ENCODE measurements at places on chromosomes 1 and 21.

GRCh38 chr1:118960026-118960561, 28.0 kb downstream of the TBX15 start:
- DNase-seq, result no peak

DNA sequence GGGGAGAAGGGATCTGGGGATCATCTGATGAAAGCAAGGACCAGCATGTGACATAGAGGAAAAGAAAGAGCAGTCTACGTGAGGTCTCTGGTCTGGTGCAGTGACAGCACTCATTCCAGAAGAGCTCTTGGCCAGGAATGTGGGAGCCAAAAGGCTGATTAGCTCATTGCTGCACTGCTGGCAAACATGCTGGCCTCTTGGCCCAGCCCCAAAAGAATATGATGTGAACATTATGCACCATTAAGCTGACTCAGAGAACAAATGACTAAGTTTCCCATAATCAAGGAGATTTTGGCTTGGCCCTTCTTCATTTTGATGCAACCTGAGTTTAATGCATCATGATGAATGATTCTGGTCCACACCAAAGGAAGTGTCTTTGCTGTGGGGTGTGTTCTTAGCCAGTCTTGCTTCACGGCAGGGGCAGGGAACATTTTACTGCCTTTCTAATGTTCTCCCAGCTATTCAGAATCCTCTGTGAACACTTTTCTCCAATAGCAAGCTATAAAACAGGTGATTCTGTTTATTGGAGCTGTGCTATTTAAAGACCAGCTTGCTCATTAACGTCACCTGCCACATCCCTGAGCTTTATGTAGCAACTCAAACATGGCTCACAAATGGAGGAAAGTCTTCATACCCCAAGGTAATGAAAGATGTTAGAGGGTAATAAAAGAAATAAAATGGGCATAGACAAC, 55.1 kb downstream of the PCBP3 start:
- DNase-seq, result no peak

- no peak for DNase-seq
These were observed 60.6 kb downstream of the EVA1C start for GRCh38 chr21:32472890-32473765.

- no peak for DNase-seq
These were observed 19.7 kb upstream of the CCDC27 start for GRCh38 chr1:3732434-3733093.

GRCh38 chr1:23904748-23905357, 8.3 kb downstream of the CNR2 start:
- DNase-seq, result no peak

GRCh38 chr1:44048532-44049215, 17.4 kb upstream of the SLC6A9 start:
- DNase-seq, result no peak

- DNase-seq, result no peak
These were observed 35.4 kb downstream of the ACOT7 start for GRCh38 chr1:6358144-6358624.

GRCh38 chr1:218996362-218996761, 177.3 kb upstream of the LYPLAL1 start:
- no peak for DNase-seq

- no peak for DNase-seq
These were observed 133.9 kb upstream of the B3GALT2 start for GRCh38 chr1:193320270-193320669.

- no peak for DNase-seq
These were observed 16.1 kb upstream of the AQP10 start for GRCh38 chr1:154304664-154305337.

DNA sequence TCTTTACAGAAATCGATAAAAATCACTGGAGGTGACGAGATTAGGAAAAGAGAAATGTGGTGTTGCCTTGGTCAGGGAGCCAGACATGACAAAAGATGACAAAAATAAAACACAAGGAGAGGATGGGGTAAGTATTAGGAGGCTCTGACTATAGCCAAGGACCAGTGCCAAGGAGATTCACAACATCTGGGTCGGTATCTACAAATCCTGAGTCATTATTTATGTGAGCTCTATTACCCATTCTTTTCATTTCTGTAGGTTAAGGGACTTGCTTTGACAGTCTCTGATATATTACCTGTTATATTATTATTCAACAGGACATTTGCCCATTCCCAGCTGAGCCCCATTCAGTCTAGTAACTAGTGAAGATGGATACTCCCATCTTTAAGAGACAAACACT, 120.8 kb downstream of the TYW3 start:
- DNase-seq, result no peak

DNA sequence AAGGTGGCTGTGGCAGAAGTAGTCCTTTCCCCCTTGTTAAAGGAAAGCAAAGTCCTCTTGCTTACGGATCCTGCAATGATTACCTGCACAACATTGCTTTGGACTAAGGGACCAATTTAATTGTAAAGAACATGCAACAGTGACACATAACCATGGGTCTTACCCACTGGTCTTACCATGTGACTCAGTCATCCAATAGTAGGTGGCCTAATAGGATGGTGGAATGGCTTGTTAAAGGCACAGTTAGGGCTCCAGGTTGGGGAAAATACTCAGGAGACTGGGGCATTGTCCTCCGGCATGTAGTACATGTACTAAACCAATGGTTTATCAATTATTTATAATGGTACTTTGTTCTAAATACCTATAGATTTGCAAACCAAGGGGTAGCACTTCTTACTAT, 2.1 kb upstream of the YIPF1 start:
- no peak for DNase-seq

DNA sequence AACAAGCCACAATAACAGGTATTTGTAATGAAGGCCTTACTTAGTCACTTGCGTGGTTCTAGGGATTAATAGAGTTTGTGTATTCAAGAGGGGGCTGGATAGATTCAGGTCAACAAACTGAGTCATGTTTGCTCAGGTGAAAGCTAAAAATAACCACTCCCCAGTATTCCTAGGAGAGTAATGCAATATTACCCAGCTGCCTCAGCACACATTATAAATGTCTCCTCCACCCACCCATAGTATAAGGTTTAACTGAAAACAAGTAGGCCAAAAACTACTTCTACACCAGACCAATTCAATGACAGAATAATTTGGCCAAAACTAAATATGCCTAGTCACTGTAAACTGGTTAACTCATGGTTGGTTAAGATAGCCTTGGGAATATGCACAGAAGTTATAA, 34.4 kb downstream of the WLS start:
- no peak for DNase-seq

DNA sequence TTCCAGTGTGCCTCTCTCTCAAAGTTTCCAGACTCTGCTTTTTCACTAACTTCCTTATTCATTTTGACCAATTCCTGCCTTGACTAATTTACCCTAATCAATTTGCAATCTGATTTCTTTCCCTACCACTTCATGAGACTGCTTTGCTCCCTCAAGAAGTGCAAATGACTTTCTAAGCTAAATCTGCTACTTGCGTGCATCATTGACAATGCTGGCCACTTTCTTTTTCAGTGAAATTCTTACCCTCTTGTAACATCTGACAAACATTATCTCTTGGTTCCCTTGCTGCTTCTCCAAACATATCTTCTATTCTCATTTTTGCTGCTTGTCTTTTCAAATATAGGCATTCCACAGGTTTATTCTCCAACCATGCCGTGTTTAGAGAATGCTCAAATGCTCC, 659.9 kb downstream of the USP25 start:
- no peak for DNase-seq

- no peak for DNase-seq
These were observed 31.4 kb downstream of the CTH start for GRCh38 chr1:70442490-70442889.

DNA sequence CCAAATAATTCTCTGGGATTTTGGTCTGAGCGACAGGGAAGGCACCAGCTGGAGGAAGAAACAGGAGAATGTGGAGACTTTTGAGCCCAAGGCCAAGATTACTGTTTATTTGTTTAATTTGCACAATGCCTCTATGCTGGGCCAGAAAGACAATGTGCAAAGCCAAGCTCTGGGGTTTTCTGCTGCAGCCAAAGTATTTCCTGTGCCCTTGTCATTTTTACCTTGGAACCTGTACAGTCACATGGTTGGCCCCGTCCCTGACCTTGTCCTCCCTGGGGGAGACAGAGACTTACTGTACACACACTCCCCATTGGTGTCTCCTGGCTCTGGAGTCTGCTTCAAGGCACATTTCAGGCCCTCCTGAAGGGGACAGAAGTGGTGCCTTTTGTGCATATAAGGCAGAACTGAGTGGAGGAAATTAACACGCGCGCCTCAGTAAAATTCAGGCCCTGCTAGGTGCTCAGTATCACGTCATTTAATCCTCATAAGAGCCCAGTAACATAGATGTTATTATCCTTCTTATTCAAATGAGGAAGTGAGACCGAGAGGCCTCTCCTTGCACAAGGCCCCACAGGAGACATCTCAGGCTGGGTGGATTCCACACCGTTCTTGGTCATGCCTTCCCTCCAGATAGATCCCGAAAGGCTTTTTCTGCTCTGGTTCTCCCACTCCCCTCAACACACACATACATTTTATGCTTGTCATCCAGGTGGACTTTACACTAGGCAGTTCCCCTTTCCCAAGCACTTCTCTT, 21.1 kb downstream of the C1orf115 start:
- DNase-seq, result no peak

DNA sequence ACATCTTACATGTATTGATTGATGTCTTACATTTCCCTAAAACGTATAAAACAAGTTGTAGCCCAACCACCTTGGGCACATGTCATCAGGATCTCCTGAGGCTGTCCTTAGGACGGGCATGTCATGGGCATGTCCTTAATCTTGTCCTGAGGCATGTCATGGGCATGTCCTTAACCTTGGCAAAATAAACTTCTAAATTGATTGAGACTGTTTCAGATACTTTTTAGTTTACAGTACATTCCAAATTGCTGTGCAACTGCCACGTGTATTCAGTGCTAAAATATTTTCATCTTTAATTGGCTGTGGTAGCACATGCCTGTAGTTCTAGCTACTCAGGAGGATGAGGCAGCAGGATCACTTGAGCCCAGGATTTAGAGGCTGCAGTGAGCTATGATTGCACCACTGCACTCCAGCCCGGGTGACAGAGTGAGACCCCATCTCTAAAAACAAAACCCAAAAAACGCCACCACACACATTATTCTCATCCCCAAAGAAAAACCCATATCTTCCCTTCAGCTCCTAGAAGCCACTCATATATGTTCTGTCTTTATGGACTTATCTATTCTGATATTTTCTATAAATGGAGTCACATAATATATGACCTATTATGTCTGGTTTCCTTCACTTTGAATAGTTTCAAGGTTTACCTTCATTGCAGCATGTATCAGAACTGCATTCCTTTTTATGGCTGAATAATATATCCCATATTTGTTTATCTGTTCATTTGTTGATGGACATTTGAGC, 96.0 kb upstream of the BTG3 start:
- no peak for DNase-seq

DNA sequence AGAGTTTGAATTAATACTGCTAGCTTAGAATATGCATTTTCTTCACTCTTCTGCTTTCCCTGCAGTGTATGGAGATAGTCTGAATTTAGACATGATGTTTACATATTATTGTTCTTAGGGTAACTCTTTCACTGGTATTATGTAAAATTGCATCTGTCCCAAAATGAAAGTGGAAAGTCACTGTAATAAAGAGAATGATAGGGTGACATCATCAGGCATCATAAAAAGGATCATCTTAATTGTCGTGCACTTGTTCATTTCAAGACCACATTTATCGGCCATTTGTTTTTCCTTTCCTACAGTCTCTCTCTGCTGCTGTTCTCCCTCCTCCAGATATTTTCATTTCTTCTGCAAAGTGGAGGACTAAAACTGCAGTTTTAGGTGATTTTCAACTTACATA, 61.9 kb upstream of the ZNF281 start:
- no peak for DNase-seq

DNA sequence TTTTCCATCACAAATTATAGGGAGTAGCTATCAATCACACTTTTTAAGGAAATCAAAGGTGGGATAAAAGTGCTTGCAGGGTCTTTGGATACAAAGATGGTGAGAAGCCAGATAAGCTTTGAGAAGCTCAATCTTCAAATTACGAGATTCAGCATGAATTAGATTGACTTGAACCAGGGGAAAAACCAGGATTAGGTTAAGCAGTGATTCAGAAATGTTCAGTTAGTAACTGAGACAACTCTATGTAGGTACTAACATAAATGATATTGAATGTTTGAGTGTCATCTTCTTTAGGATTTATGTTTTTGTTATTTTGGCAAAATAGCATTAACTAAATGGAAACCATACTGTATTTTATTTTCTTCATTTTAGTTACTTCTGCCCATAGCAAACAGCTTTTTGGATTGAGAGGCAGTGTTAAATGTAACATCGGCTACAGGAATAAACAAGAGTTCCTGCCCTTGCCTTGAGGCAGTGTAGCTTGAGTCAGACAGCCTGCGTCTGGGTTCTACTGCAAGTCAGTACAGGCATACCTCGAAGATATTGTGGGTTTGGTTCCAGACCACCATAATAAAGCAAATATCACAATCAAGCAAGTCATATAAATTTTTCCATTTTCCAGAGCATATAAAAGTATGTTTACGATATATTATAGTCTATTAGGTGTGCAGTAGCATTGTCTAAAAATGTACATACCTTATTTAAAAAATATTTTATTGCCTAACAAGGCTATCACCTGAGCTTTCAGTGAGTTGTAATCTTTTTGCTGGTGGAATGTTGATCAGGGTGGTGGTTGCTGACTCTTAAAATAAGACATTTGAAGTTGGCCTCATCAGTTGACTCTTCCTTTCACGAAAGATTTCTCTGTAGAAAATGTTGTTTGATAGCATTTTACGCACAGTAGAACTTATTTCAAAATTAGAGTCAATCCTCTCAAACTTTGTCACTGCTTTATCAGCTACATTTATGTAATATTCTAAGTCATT, 36.9 kb upstream of the BACH1 start:
- no peak for DNase-seq

GRCh38 chr1:206556047-206556749, 48.9 kb downstream of the RASSF5 start:
- no peak for DNase-seq

- no peak for DNase-seq
These were observed 13.1 kb downstream of the SDC3 start for GRCh38 chr1:30895382-30895943.

DNA sequence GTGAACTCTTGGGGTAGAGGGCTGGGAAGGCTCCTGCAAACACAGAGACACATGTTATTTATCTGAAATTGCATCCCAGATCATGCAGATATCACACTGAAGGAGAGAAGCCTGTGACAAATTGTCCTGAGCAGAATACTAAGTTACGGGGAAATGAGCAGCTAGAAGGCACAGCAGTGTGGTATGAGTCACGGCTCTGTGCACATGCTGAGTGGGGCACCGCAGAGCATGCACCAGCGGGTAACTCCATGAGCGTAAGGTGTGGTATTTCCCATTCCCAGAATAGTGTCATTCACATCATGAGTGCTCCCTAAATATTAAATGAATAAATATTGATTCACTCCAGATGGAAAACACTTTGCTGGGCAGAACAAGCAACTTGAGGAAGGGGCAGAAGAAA, 21.3 kb upstream of the FCRL2 start:
- no peak for DNase-seq

DNA sequence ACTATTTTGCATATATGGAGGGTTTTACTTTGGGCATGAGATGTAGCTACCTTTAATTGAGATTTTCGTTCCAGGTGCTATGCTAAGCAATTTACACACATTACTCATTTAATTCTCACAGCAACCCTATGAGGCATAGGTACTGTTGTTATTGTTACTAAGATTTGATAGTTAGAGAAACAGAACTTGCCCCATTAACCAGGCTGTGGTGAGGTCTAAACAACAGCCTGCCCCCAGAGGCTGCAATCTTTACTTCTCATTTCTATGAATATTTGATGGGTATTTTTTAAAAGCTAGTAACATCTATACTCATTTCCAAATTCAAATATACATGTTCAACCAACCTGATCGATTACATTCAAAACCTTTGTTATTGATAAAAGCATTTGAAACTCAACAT, 155.6 kb downstream of the GALNT2 start:
- no peak for DNase-seq

GRCh38 chr21:29102791-29103257, 27.6 kb upstream of the MAP3K7CL start:
- no peak for DNase-seq
